RPMI7951 (cell line): ENCODE measurements at places on chromosomes 11 and 22. TPM values are rescaled to one million over a fixed set of nuclear protein-coding genes. Genes with fewer than 3 reads are reported as not detected.

BTG4 gene
- 0.78 TPM in 1 of 2 replicates, not detected in the other for total RNA-seq

MRPL17 gene
- 98.0 and 98.4 TPM in 2 replicates for total RNA-seq

CRYBB1 gene
- total RNA-seq, result 0.12 TPM in 1 of 2 replicates, not detected in the other

SLC22A6 gene
- not detected in 2 replicates for total RNA-seq

FAM83F gene
- total RNA-seq, result 0.10 TPM in 1 of 2 replicates, not detected in the other

DRICH1 gene
- total RNA-seq, result not detected in 2 replicates

ADM gene
- total RNA-seq, result 102 and 123 TPM in 2 replicates

NCF4 gene
- not detected in 2 replicates for total RNA-seq

CCDC73 gene
- 0.10 TPM in 1 of 2 replicates, not detected in the other for total RNA-seq

CHORDC1 gene
- total RNA-seq, result 38.9 and 44.2 TPM in 2 replicates

OR10A2 gene
- not detected in 2 replicates for total RNA-seq

TENM4 gene
- total RNA-seq, result 25.1 and 27.8 TPM in 2 replicates

AP2A2 gene
- total RNA-seq, result 28.4 and 31.9 TPM in 2 replicates

MS4A3 gene
- total RNA-seq, result not detected in 2 replicates

MPZL3 gene
- 0.68 and 0.72 TPM in 2 replicates for total RNA-seq

EFEMP2 gene
- 5.4 and 8.4 TPM in 2 replicates for total RNA-seq

KRTAP5-10 gene
- total RNA-seq, result not detected in 2 replicates

TTC36 gene
- not detected in 2 replicates for total RNA-seq

OR8K5 gene
- total RNA-seq, result not detected in 2 replicates

PRG3 gene
- total RNA-seq, result not detected in 2 replicates

SPECC1L gene
- total RNA-seq, result 12.6 and 14.0 TPM in 2 replicates

ELF5 gene
- total RNA-seq, result 3.2 and 4.2 TPM in 2 replicates

CDC42BPG gene
- total RNA-seq, result 0.20 TPM in 1 of 2 replicates, not detected in the other

OR52N1 gene
- total RNA-seq, result not detected in 2 replicates

ADORA2A gene
- 3.7 and 4.2 TPM in 2 replicates for total RNA-seq

OR2AT4 gene
- total RNA-seq, result not detected in 2 replicates

JOSD1 gene
- total RNA-seq, result 46.5 and 62.0 TPM in 2 replicates

CYB5R2 gene
- 0.68 and 1.1 TPM in 2 replicates for total RNA-seq

OR10G6 gene
- total RNA-seq, result not detected in 2 replicates

CARD16 gene
- total RNA-seq, result 22.5 and 28.8 TPM in 2 replicates

OR52H1 gene
- not detected in 2 replicates for total RNA-seq

KCNQ1OT1 gene
- 0.29 and 0.36 TPM in 2 replicates for total RNA-seq

PHETA2 gene
- 5.2 and 7.5 TPM in 2 replicates for total RNA-seq
